Ammon's horn (tissue), 1 donor: ENCODE measurements at places on chromosomes 7 and 10.
A peak's percentile ranks its signal among the peaks of the same experiment; 100 is the strongest.

GRCh38 chr7:77205706-77206105 is 6.1 kb upstream of the FGL2 start:
- no peak for DNase-seq

- no peak for DNase-seq
These were observed 138.8 kb upstream of the UNC5B start for GRCh38 chr10:71073451-71074175.

GRCh38 chr7:54541669-54542625 is at the start of gene VSTM2A:
Gene VSTM2A (plus strand): TSS chr7:54542375. CDS start chr7:54542731, 356 bp downstream.
- DNase-seq: peak; percentile 48

- DNase-seq: no peak
These were observed 72.4 kb upstream of the LOXL4 start for GRCh38 chr10:98340261-98340939.

DNA sequence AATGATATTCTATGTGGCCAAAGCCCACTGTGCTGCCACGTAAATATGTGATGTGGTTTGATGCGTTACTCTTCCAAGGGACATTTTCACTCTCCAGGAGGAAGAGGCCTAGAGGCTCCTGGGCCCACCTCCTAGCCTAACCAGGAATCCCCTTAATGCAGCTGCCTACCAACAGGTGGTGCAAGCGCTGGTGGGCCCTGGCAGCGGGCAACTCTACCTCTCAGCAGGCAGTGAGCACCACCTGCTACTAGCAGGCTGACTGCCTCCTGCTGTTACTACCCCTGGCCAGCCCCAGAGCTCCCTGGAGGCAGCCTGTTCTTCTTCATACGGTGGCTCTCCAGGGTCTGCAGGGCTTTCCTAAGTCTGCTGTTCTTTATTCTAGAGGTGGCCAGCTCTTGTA is 62.8 kb downstream of the CDH23 start:
- no peak for DNase-seq
